Mucosa of descending colon (tissue), 3 donors: ENCODE measurements at places on chromosomes 13 and 19. TPM values are rescaled to one million over a fixed set of nuclear protein-coding genes. Genes with fewer than 3 reads are reported as not detected.

DNA sequence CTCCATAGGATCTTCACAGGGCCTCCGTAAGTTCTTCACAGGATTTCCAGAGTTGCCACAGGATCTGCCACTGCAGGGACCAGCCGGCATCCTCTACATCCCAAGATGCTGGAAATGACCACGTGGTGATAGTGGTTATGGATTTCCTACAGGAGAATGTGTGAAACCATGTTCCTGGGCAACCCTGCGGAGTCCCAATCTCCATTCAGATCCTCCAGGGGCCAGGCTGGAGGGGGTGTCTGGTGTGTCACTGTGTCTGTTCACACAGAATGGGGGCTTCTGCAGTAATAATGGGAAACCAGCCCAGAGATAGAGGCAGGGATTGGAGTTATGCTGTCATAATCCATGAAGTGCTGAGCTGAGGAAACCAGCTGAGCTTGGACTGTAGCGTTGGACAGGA lies 8.6 kb downstream of the LILRA6 start:
- DNase-seq: no peak

DNA sequence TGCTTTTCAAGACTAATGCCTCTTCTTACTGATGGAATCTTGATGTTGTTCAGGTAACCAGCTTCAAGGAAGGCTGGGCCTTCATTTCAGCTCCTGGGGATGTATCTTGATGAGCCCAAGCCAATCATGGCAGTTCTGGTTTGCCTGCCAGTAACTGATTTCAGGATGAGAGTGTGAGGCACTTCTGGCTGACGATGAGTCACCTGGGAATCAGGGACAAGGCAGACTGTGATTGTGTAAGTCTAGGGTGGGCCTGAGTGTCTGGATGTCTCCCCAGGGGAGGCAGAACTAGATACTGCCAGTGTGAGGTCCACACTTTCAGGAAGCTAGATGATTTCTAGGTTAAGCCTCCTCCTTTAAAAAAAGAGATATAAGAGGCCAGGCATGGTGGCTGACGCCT lies 77.3 kb upstream of the KL start:
- no peak for DNase-seq

GRCh38 chr13:36447501-36447900 lies 15.2 kb downstream of the CCNA1 start:
- DNase-seq: no peak

Gene TUBGCP3
- total RNA-seq: 44.8 TPM

DNA sequence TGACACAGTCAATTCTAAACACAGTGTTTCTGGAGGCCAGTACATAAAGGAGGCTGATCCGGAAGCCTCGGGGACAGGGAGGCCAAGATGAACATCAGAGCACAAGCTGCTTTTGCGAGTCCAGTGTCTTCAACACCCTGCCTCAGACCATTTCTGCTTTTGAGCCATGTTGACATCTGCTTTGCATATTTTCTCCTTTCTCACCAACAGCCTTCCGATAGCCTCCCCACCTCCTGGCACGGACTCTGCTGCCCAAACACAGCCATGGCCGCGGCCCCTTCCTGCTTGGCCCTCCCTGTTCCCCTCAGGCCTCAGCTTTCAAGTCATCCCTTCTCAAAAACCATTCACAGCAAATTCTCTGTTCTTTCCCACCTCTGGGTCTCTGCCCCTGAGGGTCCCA lies 3.6 kb downstream of the LRRC25 start:
- no peak for DNase-seq

Gene F10
- 2.0 TPM for total RNA-seq

- no peak for DNase-seq
These were observed 536.7 kb upstream of the HTR2A start for GRCh38 chr13:47433461-47434005.

Gene GRWD1
- total RNA-seq: 26.8 TPM

GRCh38 chr19:21483589-21484170 lies 21.7 kb upstream of the ZNF429 start:
- peak; percentile 61 for DNase-seq
